ENCODE measurements at places on chromosomes 11 and 22.
A peak's percentile ranks its signal among the peaks of the same experiment; 100 is the strongest.

DNA sequence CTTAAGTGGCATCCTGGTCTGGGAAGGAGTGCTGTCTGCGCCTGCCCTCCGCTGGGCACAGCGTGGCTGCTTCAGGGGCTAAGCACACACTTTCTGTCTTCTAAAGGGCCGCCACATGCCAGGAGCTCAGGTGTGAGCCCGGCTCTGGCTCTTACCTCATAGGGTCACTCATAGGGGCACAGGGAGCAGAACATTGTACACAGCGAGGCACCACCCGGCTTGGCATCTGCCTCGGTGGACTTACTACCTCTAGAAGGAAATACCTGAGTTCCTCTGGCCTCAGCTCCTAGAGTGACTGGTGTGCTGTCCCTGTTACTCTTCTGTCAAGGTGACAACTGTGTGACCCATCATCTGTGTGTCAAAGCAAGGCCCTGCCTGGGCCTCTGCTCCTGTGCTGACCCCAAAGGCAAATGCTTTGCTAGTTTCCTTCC, 13.4 kb downstream of the NEAT1 start:
- no peak for DNase-seq

DNA sequence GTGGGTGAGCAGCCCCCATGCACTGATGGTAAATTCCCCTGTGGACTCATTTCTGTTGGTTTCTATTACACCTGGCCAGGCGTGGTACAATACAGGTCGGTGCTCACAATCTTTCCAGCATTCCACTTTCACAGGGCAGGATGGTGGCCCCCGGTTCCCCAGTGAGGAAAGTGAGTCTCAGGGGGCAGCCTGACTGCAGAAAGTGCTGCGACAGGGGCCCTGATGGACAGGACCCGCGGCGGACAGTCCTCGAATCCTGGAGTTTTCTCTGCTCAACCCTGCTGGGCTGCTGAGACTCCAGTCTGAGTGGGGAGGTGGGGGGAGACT, 3.1 kb upstream of the PGGHG start:
- DNase-seq = no peak

DNA sequence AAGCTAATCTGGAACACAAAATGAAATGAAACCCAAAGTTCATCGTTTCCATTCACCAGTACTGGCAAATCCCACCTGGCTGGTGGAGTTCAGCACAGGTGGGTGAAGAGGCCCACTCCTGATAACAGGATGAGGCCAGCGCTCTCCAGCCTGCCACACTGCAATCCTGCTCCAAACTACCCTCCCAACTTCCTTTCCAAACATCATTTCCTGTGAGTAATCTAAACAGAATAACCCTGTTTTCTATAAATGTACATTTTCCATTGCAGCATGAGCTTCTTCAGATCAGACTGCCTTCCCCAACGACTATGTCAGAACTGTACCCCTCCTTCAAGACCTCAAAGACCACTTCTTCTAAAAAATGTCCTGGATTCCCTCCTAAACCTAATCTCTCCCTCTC, 15.9 kb upstream of the NFRKB start:
- no peak for DNase-seq

- DNase-seq = no peak
Observed at GRCh38 chr11:26715133-26715532, 6.7 kb downstream of the SLC5A12 start.

DNA sequence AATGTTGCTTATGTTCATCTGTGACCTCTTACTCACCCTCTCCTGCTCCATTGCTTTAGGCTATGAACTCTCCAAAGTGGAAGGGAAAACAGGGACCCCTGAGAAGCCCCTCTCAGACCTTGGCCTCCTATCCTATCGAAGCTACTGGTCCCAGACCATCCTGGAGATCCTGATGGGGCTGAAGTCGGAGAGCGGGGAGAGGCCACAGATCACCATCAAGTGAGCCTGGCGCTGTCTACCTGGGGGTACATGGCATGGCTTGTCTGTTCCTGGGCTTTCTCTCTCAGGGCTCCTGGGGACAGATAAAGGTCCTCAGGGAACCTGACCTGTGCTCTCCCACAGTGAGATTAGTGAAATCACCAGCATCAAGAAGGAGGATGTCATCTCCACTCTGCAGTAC, 2.1 kb downstream of the RNASEH2C start:
- DNase-seq = no peak

GRCh38 chr11:67010296-67010905, 12.5 kb upstream of the SYT12 start:
- no peak for DNase-seq

- no peak for DNase-seq
Observed at GRCh38 chr22:39254789-39255298, 10.1 kb upstream of the PDGFB start.

- DNase-seq = no peak
Observed at GRCh38 chr11:123439616-123440015, 9.5 kb downstream of the GRAMD1B start.

DNA sequence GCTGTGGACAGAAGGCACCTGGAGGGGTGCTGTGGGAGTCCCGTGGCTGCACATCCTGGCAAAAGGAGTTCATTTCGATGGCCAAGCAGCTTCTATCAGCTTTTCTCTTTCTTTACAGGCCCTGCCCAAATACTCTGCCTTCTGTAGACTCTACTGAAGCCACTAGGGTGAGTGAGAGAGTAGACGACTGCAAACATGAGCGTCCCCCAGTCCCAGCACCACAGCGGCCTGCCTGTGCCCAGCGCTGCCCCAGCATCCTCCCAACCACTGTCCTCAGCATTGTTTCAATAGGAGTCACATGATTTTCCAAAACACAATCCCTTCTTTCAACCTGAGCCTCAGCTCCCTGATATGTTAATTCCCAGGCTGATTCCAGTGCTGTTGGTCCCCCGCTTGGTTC, 110.0 kb downstream of the KIRREL3 start:
- DNase-seq = no peak

DNA sequence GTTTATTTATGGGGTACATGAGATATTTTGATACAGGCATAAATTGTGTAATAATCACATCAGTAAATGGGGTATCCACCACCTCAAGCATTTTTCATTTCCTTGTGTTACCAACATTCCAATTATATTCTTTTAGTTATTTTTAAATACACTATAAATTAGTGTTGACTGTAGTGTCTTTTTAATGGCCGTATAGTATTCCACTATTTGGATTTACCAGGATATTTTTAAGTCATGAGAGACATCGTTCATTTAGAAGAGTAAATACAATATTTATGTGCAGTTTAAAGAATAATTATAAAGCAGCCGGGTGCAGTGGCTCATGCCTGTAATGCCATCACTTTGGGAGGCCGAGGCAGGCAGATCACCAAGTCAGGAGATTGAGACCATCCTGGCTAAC, 6.2 kb upstream of the SPI1 start:
- no peak for DNase-seq

DNA sequence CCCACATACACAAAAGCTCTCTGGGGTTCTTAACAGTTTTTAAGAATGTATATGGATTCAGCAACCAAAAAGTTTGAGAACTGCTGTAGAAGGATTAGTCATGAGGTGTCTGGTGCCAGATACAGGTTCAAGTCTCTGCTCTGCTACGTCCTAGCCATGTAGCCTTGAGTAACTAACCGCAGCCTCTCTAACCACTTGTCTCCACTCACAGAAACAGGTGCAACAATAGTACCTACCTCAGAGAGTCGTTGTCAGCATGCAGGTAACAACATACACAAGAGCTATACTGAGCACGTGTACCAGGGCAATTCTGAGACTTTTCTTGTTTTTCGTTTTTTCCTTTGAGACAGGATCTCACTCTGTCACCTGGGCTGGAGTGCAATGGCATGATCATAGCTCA, 26.9 kb downstream of the CBX7 start:
- DNase-seq = no peak

GRCh38 chr22:47335958-47336357, 573.5 kb downstream of the TBC1D22A start:
- DNase-seq = no peak

- DNase-seq = peak; percentile 56
Observed at GRCh38 chr11:11798586-11799438, 43.0 kb upstream of the USP47 start.

DNA sequence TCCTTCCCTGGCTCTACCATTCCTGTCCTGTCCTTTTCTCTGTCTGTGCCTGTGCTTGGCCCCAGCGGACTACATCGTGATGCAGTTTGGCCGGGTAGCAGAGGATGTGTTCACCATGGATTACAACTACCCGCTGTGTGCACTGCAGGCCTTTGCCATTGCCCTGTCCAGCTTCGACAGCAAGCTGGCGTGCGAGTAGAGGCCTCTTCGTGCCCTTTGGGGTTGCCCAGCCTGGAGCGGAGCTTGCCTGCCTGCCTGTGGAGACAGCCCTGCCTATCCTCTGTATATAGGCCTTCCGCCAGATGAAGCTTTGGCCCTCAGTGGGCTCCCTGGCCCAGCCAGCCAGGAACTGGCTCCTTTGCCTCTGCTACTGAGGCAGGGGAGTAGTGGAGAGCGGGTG, 20.4 kb downstream of the TUB start:
- DNase-seq = no peak

GRCh38 chr11:131056036-131056435, 139.8 kb upstream of the SNX19 start:
- no peak for DNase-seq

DNA sequence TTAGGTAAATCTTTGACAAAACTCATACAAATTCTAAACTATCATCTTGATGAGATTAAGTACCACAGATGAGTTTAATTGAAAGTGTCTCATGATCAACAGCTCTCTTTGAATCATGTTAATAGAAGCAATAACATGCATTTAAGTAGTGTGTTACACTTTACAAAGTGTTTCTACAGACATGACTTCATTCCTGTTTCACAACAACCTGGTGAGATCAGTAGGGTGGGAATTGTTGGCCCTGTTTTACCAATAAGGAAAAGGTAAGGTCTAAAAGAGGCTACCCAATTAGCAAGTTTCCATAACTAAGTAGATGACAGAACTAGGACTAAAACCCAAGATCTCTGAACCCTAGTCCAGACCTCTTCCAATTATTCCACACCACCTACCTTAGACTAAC, 12.7 kb upstream of the PRSS23 start:
- DNase-seq = no peak

- no peak for DNase-seq
Observed at GRCh38 chr22:44026066-44026629, 2.0 kb downstream of the PARVB start.

- no peak for DNase-seq
Observed at GRCh38 chr22:22721681-22722354, 77.4 kb downstream of the GGTLC2 start.

- no peak for DNase-seq
Observed at GRCh38 chr11:15146271-15147003, 31.7 kb downstream of the INSC start.

- DNase-seq = no peak
Observed at GRCh38 chr11:126918556-126918955, 82.0 kb downstream of the KIRREL3 start.
